ENCODE measurements at places on chromosomes 5 and 9. TPM values are rescaled to one million over a fixed set of nuclear protein-coding genes. Genes with fewer than 3 reads are reported as not detected.

CDC20B gene
- 0.22 TPM for total RNA-seq

FCN2 gene
- not detected for total RNA-seq

SLC1A3 gene
- total RNA-seq: 2.1 TPM

PHYKPL gene
- total RNA-seq: 33.0 TPM

CRB2 gene
- total RNA-seq: not detected

AQP3 gene
- total RNA-seq: 0.89 TPM

GABRA6 gene
- total RNA-seq: not detected

SLC46A2 gene
- total RNA-seq: not detected

LCP2 gene
- 0.25 TPM for total RNA-seq

DNAJC25 gene
- 9.6 TPM for total RNA-seq

FBP2 gene
- not detected for total RNA-seq

LCN9 gene
- total RNA-seq: not detected

IL5 gene
- total RNA-seq: not detected

WNT8A gene
- not detected for total RNA-seq

TAF11L14 gene
- not detected for total RNA-seq

SOX30 gene
- not detected for total RNA-seq

TMEM215 gene
- not detected for total RNA-seq

CORO2A gene
- total RNA-seq: 0.44 TPM

TOR4A gene
- total RNA-seq: 38.7 TPM

CBY3 gene
- total RNA-seq: not detected

ENHO gene
- not detected for total RNA-seq

ZNG1E gene
- 28.7 TPM for total RNA-seq

IFNA2 gene
- not detected for total RNA-seq

LPAR1 gene
- total RNA-seq: 103 TPM

PCDHGA8 gene
- 1.1 TPM for total RNA-seq

VAV2 gene
- total RNA-seq: 17.4 TPM

TMEM174 gene
- not detected for total RNA-seq

HAVCR1 gene
- not detected for total RNA-seq

PCDHB5 gene
- 0.50 TPM for total RNA-seq

ZBTB43 gene
- 10.6 TPM for total RNA-seq

OBP2B gene
- not detected for total RNA-seq

USP20 gene
- 9.4 TPM for total RNA-seq

PCDHGA4 gene
- 5.2 TPM for total RNA-seq

ALDH1B1 gene
- 18.7 TPM for total RNA-seq

SHISAL2B gene
- total RNA-seq: not detected

RGS14 gene
- 7.4 TPM for total RNA-seq

SPEF2 gene
- total RNA-seq: 4.8 TPM

ENTREP1 gene
- not detected for total RNA-seq

KLHL3 gene
- 3.4 TPM for total RNA-seq

SNX24 gene
- 32.9 TPM for total RNA-seq

FYB1 gene
- 0.12 TPM for total RNA-seq

GNE gene
- 53.0 TPM for total RNA-seq

TRMT10B gene
- 4.2 TPM for total RNA-seq

CCL28 gene
- 1.5 TPM for total RNA-seq

MUSK gene
- total RNA-seq: 0.12 TPM

ABCA1 gene
- total RNA-seq: 125 TPM

NEURL1B gene
- 11.4 TPM for total RNA-seq

C5orf46 gene
- not detected for total RNA-seq

FOXD1 gene
- 3.2 TPM for total RNA-seq

RANBP17 gene
- total RNA-seq: 12.3 TPM

TAF11L10 gene
- not detected for total RNA-seq

TMEFF1 gene
- total RNA-seq: 2.5 TPM

NUTM2G gene
- not detected for total RNA-seq

SHLD3 gene
- total RNA-seq: 5.0 TPM
